Tibial nerve (tissue), 4 donors: ENCODE measurements at places on chromosomes 6 and 20. TPM values are rescaled to one million over a fixed set of nuclear protein-coding genes. Genes with fewer than 3 reads are reported as not detected.

The VSX1 gene
- not detected for total RNA-seq

The HLA-B gene
- 800 TPM for total RNA-seq

The LINC00237 gene
- not detected for total RNA-seq

The ENPP1 gene
- 22.8 TPM for total RNA-seq

DNA sequence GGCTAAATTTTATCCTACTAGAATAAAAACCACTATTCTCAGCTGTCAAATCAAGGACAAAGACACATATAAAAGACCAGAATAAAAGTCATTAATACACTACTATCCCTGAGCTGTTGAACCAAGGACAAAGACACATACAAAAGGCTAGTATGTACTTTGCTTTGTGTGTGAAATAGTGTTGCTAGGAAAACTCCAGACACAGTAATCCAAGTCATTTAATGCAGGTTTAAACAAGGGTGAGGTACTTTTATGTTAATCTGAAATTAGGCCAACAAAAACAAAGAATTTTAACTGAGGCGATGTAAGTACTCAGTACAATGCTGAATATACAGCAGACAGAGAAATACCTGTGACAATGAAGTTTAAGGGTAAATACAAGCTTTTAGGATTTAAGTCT is 18.9 kb downstream of the GCLC start:
- DNase-seq, result no peak
- no peaks in the 10 kb centered on the region for H3K27me3 ChIP-seq
- no peak overlapping the region for H3K4me3 ChIP-seq
- peaks cover 59% of the 10 kb centered on the region for H3K4me1 ChIP-seq
- no peak overlapping the region for H3K27ac ChIP-seq

DNA sequence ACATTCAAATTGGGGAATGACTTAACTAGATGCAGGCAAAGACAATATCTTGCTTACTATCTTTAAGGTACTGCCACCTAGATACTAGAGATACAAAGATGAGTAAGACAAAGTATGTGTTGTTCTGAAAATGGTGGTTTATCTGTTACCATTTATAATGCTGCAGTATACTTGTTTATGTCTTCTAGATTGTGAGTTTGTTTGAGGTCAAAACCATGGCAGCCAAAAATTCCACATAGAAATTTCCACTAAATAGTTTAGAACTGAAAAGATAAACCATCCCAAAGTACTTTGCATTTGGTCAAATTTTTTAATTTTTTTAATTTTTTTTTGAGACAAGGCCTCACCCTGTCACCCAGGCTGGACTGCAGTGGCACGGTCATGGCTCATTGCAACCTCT is 150.8 kb downstream of the SOX4 start:
- H3K4me1 ChIP-seq, result no peaks in the 10 kb centered on the region
- H3K36me3 ChIP-seq, result no peaks in the 10 kb centered on the region
- no peak overlapping the region for H3K27ac ChIP-seq
- H3K27me3 ChIP-seq, result no peaks in the 10 kb centered on the region
- DNase-seq, result no peak

DNA sequence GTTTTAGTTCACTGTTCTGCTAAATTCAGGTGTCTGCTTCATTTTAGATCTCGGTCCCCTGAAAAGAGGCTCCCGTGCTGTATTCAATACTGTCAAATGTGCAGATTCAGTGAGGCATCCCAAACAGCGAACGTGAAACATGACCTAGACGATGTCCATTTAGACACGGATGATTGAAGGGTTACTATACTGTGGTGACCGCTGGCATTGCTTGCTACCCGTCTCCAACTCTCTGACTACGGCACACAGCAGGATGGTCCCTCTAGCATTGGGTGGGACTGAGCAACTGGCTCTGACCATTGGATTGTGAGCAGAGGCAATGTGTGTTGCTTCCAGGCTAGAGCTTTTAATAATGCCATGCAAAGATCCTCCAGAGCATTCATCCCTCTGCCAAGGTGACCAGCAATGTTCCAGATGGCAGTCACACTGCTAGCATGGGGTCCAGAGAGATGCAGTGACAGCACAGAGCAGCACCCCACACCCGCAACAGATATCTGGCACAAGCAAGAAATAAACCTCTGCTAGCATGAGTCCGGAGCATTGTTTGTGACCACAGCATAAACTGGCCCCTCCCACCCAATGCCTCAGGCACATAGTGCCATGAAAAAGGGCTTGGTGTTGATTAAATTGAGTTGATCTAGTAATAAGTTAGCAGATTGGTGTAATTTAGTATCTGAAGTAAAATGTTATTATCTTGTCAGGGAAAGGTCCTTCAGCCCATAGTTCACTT is 9.0 kb downstream of the METTL24 start:
- no peaks in the 10 kb centered on the region for H3K36me3 ChIP-seq
- H3K4me1 ChIP-seq, result no peaks in the 10 kb centered on the region
- H3K4me3 ChIP-seq, result no peak overlapping the region
- H3K27me3 ChIP-seq, result no peaks in the 10 kb centered on the region
- no peak for DNase-seq
- H3K27ac ChIP-seq, result no peak overlapping the region

- no peaks in the 10 kb centered on the region for H3K36me3 ChIP-seq
- H3K27ac ChIP-seq, result no peak overlapping the region
- no peaks in the 10 kb centered on the region for H3K27me3 ChIP-seq
These were observed 14.2 kb upstream of the SHLD1 start for GRCh38 chr20:5735845-5736510.

DNA sequence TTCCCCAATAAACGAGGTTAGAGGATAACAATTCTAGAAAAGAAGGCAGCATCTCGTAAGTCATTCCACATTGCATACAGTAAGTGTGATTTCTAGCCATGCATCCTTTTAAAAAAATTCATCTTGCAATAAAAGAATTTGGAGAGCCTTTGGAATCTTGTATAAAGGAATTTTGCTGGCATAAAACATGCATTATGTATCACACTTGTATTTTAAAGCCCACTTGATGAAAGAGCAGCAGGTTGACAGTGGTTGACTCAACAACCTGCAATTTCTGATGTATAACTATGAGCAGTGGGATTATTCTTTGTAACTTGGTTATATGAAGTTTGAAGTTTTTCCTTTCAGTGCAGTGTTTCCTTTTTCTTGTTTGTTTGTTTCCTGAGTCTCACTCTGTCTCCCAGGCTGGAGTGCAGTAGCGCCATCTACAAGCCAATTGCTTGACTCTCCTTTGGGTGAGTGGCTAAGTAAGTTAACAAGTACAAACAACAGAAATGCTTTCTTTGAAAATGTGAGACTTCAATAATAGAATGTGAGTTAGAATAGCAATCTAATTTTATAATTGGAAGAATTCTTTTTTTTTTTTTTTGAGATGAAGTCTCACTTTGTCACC is 39.9 kb downstream of the JARID2 start:
- no peaks in the 10 kb centered on the region for H3K27me3 ChIP-seq
- no peak overlapping the region for H3K27ac ChIP-seq
- peaks cover 61% of the 10 kb centered on the region for H3K4me1 ChIP-seq
- no peak overlapping the region for H3K4me3 ChIP-seq

DNA sequence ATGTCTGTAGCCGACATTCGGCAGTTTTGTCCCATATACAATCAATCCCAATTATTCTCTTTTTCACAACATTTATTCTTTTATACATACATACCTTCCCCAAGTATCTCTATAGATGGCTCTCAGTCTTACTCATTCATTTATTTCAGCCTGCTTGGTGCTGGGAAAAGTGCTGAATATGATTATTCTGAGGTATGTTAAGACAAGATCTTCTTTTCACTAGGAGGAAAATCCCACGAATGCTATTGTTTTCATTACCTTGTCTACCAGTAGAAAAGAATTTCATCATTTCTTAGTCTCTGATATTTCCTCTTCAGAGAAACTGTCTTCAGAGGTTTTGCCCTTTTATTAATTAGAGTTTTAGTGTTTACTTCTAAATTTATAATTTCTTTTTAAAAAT is 13.7 kb upstream of the BPIFA3 start:
- H3K27me3 ChIP-seq, result no peaks in the 10 kb centered on the region
- H3K4me1 ChIP-seq, result no peaks in the 10 kb centered on the region
- H3K4me3 ChIP-seq, result no peak overlapping the region

GRCh38 chr20:18548465-18548864 is 18.8 kb upstream of the SMIM26 start:
- H3K36me3 ChIP-seq, result peaks cover 8% of the 10 kb centered on the region
- no peak overlapping the region for H3K4me3 ChIP-seq
- no peak for DNase-seq
- H3K27ac ChIP-seq, result no peak overlapping the region

- H3K27me3 ChIP-seq, result peaks cover 7% of the 10 kb centered on the region
- H3K27ac ChIP-seq, result no peak overlapping the region
- no peak for DNase-seq
- no peaks in the 10 kb centered on the region for H3K36me3 ChIP-seq
- no peak overlapping the region for H3K4me3 ChIP-seq
These were observed 81.3 kb downstream of the CDH26 start for GRCh38 chr20:60039526-60039925.
